ENCODE measurements at places on chromosomes 3 and 15. TPM values are rescaled to one million over a fixed set of nuclear protein-coding genes. Genes with fewer than 3 reads are reported as not detected.

DNA sequence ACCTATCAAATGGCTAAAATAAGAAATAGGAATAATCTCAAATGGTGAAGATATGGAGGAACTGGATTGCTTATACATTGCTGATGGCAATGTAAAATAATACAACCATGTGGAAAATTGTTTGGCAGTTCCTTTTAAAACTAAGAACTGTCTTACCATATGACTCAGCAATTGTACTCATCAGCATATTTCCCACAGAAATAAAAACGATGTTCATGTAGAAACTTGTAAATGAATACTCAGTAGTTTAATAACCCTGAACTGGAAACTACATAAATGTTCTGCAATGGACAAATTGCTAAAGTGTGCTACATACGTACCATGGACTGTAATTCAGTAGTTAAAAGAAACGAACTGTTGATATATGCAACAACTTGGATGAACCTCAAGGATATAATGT lies 253.9 kb upstream of the RBMS3 start:
- no peak for DNase-seq

- DNase-seq: peak; percentile 6
Measured at GRCh38 chr15:56341201-56341600, 24.0 kb upstream of the TEX9 start.

DNA sequence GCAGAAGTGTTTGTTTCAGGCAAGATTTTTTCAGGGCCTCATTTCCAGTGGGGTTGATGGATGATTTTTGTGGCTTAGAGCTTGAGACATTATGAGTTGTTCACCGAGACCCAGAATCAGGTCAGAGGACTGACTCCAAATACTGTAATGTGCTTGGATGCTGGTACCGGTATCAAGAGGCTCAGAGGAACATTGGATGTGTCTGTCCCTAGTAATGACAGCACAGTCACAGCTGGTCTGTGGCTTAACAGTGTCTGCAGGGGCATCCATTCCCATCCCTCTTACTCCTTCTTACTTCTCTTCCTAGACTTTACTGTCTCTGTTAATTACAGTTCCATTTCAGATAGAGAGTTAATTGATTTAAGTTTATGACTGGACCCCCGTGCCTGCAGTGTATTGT lies 107.8 kb downstream of the PTPRG start:
- DNase-seq: no peak

DNA sequence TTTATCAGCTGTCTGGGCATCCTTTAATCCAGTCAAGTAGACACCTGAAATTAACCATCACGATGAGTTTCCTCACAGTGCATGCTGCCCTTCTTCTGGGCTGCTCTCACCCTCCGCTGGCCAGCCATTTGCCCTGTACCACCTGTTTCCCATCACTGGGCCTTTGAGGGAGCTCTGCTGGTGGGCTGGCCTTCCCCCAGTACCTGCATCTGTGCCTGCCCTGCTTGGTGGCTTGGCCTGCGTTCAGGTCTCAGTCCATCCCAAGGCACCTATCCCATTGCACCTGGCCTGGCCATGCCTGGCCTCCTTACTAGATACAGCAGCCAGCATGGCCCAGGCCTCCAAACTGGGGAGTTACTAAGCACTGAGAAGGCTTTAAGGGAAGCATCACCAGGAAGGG lies 413.2 kb downstream of the NTRK3 start:
- no peak for DNase-seq

GRCh38 chr3:65720989-65721737 lies 317.6 kb downstream of the MAGI1 start:
- no peak for DNase-seq

The U2SURP gene
- total RNA-seq: 108 TPM

The BOC gene
- total RNA-seq: 3.0 TPM

GRCh38 chr15:57185507-57186074 lies 190.7 kb upstream of the CGNL1 start:
- no peak for DNase-seq

The FMN1 gene
- total RNA-seq: 2.1 TPM

- no peak for DNase-seq
Measured at GRCh38 chr3:37024092-37024491, 30.8 kb downstream of the MLH1 start.

DNA sequence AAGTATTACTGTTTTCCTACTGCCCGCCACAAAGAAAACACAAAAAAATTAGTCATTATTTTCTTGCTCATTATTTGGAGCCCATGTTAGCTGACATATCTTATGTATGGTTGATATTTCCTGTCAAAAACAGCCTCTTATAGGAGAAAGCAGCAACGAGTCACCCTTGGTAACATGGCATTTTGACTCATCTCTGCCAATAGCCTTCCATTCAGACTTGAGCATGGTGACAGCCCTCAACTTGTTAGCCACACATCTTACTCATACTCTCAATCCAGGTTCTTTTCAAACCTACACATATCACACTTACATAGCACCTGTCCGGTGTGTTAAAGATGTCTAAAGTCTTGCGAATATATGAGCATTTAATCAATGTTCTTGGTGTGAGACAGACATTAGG lies 109.4 kb upstream of the SAMMSON start:
- no peak for DNase-seq

The HCLS1 gene
- total RNA-seq: 0.66 TPM

GRCh38 chr3:127037021-127037400 lies 54.1 kb downstream of the PLXNA1 start:
- DNase-seq: no peak

GRCh38 chr15:83549623-83550022 lies 102.5 kb downstream of the SH3GL3 start:
- DNase-seq: no peak

- peak; percentile 18 for DNase-seq
Measured at GRCh38 chr3:53585627-53586026, 91.2 kb downstream of the CACNA1D start.

- DNase-seq: no peak
Measured at GRCh38 chr3:131402391-131403039, 20.9 kb downstream of the NUDT16 start.

- no peak for DNase-seq
Measured at GRCh38 chr3:13529196-13530112, 19.5 kb upstream of the FBLN2 start.

The COL6A6 gene
- 0.07 TPM for total RNA-seq

- DNase-seq: peak; percentile 70
Measured at GRCh38 chr3:9153904-9154619, 95.4 kb downstream of the SRGAP3 start.

DNA sequence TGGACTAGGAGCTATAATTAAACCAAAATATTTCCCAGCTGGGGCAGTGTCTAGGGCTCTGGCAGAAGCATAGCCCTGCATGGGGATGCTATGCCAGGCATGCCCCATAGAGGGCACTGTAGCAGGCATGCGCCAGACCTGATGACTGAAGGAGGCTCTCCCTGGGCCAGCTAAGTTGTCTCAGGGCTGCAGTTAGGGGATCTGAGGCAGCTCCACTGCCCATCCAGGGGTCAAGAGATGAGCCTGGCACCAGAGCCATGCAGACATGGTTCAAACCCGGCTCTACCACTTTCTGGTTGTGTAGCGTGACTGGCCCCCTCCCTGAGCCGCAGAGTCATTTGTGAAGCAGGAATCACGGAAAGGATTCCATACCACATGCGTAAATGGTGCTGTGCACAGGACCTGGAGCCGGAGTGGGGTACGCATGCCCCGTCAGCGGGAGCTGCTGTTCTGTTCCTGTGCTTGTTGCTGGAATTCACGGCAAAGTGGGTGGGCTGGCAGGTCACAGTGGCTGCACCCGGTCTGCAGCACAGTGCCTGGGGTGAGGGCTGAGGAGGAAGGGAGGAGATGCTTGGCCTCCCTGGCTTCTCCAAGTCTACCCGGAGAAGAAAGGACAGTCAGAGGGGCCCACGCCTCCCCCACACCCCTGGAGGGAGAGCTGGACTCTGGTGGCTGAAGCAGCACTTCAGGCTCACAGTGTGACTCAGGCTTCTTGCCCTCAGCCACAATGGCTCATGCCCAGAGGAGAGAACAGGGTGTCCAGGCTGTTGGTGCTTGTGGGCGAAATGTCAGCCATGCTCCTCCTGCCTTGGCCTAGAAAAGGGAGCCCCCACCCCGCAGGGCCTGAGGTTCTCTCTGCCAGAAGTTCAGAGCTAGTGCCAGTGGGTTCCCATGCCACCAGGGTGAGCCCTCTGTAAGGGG lies 43.1 kb downstream of the DNASE1L3 start:
- peak; percentile 74 for DNase-seq

The KCNH8 gene
- total RNA-seq: 3.4 TPM

DNA sequence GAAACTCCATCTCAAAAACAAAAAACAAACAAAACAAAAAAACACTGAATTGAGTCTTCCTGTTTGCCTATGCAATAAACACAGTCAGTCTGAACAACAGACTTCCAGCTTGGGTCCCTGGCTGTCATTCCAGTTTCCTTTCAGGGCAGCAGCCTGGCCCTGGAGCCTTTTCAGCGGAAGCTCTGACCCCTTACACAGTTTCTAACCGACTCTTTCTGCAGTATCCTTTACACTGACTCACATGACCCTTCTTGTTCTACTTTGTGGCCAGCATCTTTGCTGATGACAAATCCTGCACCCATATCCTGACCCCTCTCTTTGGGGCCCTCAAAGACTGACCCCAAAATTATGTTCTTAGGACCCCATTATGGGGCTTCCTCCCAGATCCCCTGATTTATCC lies 38.3 kb upstream of the INO80 start:
- no peak for DNase-seq

DNA sequence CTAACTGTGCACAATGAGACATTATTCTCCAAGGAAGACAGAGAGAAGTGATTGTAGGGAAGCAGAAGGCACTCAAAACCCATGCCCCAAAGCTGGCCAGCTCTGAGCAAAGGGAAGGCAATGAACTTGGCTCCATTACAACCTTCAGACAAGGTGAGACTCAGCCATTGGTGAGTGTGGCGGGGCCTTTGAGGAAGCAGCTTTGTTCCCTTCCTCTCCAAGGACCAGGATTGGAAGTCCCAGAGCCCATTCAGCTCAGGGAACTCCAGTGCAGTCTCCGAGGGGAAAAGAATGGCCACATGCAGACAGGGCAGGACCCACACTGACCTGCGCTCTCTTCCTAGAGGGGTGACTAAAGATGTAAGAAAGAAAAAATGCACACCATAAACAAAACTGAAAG lies 23.1 kb downstream of the HEG1 start:
- DNase-seq: no peak

The ARRDC4 gene
- total RNA-seq: 6.9 TPM

DNA sequence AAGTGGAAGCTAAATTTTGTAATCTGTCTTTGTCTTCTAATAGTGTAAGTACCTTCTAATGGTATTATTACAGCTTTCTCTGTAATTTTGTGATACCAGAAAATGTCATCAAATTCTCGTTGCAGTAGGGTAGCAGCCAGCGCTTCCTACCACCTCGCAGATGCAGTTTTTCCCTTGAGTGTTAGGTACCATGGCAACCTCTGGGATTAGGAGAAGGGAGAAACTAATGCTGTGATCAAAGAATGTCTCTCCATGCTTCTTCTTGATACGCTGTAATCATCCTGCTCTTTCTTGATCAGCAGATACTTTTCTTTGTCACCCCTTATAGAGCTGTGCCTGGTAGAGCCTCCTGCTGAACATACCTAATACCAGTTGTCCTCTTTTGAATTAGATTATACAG lies 27.7 kb downstream of the SRP14 start:
- DNase-seq: no peak

The KCNMB2 gene
- total RNA-seq: not detected

The ZNF619 gene
- total RNA-seq: 10.5 TPM

The DUOX1 gene
- 2.1 TPM for total RNA-seq

- DNase-seq: peak; percentile 14
Measured at GRCh38 chr15:47496343-47497185, 220.7 kb upstream of the SEMA6D start.

DNA sequence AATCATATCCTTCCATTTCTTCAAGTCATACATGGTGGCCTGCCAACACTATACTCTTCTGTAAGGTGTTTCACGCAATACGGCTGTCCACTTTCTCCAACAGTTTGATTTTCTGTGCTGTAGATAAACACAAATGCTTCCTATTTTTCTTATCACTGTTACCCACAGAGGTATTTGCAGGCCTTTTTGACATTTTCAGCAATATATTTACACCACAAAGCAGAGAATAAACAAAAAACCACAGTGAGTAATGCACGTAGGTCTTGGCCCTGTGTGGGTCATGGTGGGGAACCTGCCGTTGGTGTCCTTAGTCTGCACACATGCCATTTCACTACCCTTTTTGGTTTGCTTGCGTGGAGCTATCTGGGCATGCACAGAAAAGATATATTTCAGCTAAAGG lies 59.5 kb downstream of the LRRC28 start:
- no peak for DNase-seq

The SST gene
- not detected for total RNA-seq

The SLC25A26 gene
- 40.2 TPM for total RNA-seq

DNA sequence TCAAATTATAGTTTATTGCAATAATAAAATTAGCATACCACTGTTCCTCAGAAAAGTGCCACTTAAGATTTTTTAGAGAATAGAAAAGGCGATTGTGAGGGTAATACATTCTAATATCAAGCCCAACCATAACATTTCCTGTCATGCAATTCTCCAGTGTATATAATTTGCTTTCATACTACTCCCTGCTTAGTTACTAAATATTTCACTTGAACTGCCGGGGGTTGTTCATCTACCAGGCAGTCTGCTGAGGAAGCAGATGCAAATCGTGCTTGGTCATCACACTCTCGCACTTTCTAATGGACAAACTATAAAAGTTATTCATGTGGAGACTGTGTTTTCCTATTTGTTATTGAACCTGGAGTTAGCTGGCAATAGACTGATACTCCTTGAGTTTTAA lies 645.6 kb upstream of the CBLB start:
- no peak for DNase-seq

DNA sequence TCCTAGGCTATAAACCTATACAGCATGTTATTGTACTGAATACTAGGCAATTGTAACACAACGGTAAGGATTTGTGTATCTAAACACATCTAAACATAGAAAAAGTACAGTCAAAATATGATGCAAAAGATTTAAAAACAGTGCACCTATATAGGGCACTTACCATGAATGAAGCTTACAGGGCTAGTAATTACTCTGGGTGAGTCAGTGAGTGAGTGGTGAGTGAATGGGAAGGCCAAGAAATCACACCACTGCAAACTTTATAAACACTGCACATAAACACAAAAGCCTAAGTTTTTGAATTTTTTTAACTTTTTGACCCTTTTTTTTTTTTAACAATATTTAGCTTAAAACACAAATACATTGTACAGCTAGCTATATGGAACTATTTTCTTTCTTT lies 204.7 kb upstream of the CTNNB1 start:
- no peak for DNase-seq

GRCh38 chr15:80804970-80805495 lies 25.9 kb downstream of the CEMIP start:
- peak; percentile 21 for DNase-seq

DNA sequence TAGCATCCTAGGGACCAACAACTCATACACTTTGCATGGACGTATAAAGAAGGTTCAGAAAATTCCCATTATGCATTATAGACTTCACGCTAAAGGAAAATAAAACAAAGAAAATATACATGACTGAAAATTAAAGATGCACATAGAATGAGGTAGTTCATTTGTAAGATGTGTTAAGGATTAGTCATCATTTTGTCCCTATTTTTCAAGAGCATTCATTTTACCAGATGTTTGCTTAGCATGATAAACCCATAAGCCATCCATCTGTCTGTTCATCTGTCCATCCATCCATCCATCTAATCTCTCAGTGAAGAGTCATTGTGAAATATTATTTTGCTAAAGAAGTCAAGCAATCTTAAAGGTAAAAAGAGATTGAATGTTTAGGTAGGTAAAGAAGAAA lies 80.3 kb downstream of the TFG start:
- no peak for DNase-seq

- no peak for DNase-seq
Measured at GRCh38 chr3:12658593-12659058, 5.3 kb downstream of the RAF1 start.

All from GM23338 (cell line).